ENCODE measurements at places on chromosomes 2 and 18. TPM values are rescaled to one million over a fixed set of nuclear protein-coding genes. Genes with fewer than 3 reads are reported as not detected.

DNA sequence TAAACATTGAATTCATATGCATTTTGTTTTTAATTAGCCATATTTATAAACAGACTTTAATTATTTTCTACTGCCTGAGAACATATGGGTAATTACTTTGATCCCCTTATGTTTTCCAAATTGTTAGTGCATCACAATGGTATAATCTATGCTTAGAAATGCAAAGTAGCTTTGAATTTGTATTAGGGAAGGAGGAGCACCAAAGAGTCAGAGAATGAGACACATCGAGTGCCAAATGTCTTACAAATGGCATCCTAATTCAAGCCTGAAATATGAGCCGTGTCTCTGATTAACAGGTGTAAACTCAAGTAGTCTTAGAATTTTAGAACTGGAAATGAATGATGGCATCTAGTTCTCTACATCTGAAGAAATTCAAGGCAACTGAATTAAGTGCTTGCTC lies 8.7 kb upstream of the HNMT start:
- no peak for DNase-seq

Gene NIF3L1
- 14.6 TPM for total RNA-seq

GRCh38 chr2:51807229-51807628 lies 775.3 kb upstream of the NRXN1 start:
- no peak for DNase-seq

DNA sequence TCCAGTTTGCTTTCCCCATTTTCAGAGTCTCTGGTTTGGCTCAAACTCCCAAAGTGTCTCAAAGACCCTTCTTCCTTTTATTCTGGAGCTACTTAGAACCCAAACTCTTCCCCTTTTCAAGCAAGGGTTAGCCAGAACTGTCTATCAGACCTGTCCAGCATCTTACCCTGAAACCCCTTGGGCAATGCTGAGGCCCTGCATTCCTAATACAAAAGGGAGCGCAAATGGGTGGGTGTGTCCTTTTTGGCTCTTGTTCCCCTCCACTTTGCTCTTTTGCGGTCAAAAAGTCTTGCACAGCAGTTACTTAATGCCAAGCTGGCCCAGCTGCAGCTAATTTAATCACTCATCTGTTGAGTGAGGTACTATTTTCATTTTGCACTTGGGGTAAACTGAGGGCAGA lies 231.2 kb upstream of the FOSL2 start:
- no peak for DNase-seq

Gene PPP1R1C
- not detected for total RNA-seq

Data from pulmonary artery endothelial cell (primary cell).